ENCODE measurements at places on chromosomes 6 and 20. TPM values are rescaled to one million over a fixed set of nuclear protein-coding genes. Genes with fewer than 3 reads are reported as not detected.
A peak's percentile ranks its signal among the peaks of the same experiment; 100 is the strongest.

AARS2 gene
- total RNA-seq, result 26.8 TPM

CLPSL2 gene
- 6.2 TPM for total RNA-seq

DNA sequence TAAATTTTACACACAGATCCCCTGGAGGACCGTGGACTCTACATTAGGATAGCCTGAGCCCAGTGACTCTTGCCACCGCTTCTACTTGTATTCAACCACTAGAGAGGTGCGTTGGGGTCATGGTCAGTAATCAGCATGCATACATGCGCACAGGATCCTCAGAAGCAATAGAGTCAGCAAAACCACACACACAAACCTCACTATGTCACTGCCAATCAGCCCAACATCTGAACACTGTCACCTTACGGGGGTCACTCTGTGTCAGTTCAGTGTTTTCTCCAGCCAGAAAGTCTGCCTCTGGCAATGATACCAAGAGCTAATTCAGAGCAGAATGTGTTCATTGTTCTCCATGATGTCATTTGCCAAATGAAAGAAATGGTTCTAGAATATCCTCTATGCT, 225.3 kb downstream of the KHDC1L start:
- peaks cover under 1% of the 10 kb centered on the region for H3K4me1 ChIP-seq
- H3K27ac ChIP-seq, result no peak overlapping the region
- no peak overlapping the region for H3K4me3 ChIP-seq
- H3K36me3 ChIP-seq, result no peaks in the 10 kb centered on the region

ISM1 gene
- 0.52 TPM for total RNA-seq

DNA sequence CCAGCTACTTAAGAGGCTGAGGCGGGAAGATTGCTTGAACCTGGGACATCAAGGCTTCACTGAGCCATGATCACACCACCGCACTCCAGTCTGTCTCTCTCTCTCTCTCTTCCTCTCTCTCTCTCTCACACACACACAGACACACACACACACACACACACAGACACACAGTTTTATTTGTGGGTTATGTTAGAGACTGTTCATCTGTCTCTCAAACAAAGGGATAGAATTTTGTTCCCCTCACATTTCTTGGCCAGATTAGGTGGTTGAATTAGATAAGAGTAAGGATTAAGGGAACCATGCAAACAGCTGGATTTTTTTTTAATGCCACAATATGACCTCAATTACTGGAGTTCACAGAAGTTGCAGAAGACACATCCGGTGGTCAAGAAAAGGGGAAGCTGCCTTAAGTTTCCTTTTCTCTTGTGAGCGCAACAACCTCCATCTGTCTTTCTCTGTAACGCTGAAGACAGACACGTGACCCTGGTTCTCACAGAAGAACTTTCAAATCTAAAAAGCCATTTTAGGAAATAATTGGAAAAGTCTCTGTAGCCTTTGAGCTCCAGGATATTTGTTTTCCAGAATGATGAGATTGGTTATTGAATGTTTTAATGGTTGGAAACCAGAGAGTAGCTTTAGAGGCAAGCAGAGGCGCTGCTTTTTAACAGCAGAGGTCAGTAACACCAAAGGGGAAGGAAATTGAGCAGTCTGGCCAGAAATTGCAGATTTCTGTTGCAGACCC, 32.9 kb upstream of the LGSN start:
- DNase-seq, result no peak
- H3K4me1 ChIP-seq, result peaks cover 5% of the 10 kb centered on the region
- no peak overlapping the region for H3K27ac ChIP-seq
- no peak overlapping the region for H3K4me3 ChIP-seq

- H3K27me3 ChIP-seq, result no peaks in the 10 kb centered on the region
- H3K27ac ChIP-seq, result peak overlapping the region; percentile 96
- DNase-seq, result no peak
These were observed 690 bp downstream of the IFNGR1 start for GRCh38 chr6:137218473-137218916.

RAB5IF gene
- total RNA-seq, result 88.4 TPM

- H3K27me3 ChIP-seq, result no peaks in the 10 kb centered on the region
- no peaks in the 10 kb centered on the region for H3K36me3 ChIP-seq
- H3K27ac ChIP-seq, result no peak overlapping the region
These were observed 705.0 kb downstream of the EPHA7 start for GRCh38 chr6:92714346-92714745.

Measured in WTC11 (cell line).